ENCODE measurements at places on chromosomes 7 and 10.

DNA sequence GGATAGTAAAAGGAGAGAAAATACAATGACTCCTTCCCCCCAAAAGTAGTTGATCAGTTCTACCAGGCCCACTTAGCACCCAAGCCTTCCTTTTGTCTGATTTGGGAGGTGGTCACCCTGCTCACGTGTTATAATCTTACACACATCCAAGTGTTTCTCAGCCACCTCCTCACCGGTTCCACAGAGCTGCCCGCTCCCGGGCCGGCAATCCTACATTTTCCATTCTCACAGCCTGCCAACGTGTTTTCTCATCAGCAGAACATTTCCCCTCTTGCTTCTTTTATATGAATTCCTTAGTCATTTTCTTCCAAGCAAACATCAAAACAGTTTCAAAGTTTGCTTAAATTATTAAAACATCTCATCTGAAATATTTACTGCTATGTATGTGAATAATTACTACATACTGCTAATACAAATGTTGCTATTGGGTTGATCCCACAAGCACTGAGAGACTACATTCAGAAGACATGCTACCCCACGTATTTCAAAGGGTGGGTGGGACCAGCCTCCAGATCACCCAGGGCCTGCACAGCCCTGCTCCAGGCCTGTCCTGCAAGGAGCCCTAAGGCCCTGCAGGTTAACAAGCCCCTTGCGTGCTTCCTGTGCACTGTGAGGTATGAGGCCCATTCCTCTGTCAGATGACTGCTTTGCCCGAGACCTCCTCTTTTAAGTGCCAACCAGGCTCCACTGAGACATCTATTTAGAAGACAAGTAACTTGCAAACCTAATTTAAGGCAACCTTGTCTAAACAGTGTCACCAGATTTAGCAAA lies 75.3 kb downstream of the GRB10 start:
- no peak for DNase-seq

GRCh38 chr10:31975157-31975765 lies 46.6 kb upstream of the ARHGAP12 start:
- DNase-seq: no peak

GRCh38 chr7:32032211-32032610 lies 38.0 kb downstream of the PDE1C start:
- no peak for DNase-seq

DNA sequence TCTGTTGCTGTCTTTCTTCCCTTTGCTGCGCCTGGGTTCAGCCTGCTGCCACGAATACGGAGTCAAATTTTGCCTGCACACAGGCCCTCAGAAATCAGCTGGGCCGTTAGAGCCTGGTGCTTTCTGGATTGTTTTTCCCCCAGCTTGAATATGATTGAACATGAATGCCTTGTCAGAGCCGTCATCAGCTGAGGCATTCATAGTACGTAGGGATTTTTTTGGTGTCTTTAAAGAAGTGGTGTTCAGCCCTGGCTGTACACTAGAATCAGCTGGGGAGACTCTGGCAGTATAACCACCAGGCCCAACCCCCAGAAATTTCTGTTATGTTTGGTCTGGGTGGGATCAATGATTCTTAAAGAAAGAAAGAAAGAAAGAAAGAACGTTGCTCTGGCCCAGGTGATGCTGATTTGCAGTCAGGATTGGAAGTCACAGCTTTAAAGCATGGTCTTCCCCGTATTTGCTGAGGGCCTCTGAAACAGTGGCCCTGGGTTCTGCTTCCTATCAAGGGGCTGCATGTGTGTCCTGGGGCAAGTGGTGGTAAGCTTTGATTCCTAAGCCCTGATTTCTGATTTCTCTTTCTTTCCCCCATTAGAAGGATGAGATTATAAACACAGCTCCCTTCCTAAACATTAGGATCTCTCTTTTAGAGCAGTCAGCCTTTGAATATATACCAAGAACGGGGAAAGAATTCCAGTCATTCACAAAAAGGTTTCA lies 24.7 kb downstream of the NUB1 start:
- no peak for DNase-seq

GRCh38 chr7:33395340-33395739 lies 266.0 kb downstream of the BBS9 start:
- no peak for DNase-seq

DNA sequence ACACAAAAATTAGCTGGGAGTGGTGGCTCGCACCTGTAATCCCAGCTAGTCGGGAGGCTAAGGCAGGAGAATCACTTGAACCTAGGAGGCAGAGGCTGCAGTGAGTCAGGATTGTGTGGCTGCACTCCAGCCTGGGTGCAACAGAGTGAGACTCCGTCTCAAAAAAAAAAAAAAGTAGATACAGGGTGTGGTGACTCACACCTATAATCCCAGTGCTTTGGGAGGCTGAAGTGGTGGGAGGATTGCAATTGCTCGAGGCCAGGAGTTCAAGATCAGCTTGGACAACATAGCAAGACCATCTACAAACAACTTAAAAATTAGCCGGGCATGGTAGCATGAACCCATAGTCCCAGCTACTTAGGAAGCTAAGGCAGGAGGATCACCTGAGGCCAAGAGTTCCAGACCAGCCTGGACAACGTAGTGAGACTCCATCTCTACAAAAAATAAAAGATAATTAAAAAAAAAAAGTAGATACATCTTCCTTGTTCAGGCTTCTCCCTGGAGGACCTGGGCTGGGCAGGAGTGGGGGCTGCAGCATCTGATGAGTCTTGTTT lies 2.0 kb downstream of the MOSPD3 start:
- no peak for DNase-seq

DNA sequence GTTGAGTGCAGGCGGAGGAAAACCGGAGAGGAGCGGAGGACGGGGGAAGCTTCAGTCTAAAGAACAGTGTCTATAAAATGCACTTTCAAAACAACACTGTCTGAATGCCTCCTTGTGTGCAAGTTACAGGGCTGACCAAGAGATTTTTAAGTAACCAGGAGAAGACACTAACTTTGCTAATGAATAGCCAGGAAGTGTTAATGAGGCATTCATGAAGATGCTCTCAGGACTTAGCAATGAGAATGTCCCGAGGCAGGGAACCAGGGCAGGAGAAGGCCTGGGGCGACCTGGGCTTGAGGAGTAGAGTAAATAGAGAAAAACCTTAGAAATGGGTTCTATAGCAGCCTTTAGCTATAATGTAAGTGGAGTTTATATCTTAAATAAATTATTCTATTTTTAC lies 312.1 kb downstream of the SKIDA1 start:
- DNase-seq: no peak
